Ovary (tissue), 10 donors: ENCODE measurements at places on chromosomes 6 and 20. TPM values are rescaled to one million over a fixed set of nuclear protein-coding genes. Genes with fewer than 3 reads are reported as not detected.

DNA sequence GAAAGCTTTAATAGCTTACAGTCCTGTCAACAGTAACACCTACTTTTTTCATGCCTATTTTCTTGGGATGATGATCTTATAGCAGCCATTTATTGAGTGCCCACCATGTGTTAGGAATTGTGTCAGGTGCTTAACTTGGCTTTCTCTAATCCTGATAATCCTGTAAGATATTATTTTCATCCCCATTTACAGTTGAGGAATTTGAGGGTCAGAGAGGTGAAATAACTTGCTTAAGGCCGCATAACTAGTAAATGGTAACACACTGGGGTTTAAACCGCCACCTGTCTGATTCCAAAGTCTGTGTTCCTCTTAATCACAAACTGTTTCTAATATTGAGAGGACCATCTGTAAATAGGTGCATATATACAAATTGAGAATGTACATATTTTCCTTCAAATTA lies 55.5 kb downstream of the NCOA3 start:
- H3K27me3 ChIP-seq, result no peaks in the 10 kb centered on the region
- no peak overlapping the region for H3K4me3 ChIP-seq
- H3K27ac ChIP-seq, result no peak overlapping the region
- DNase-seq, result no peak
- H3K36me3 ChIP-seq, result no peaks in the 10 kb centered on the region

DNA sequence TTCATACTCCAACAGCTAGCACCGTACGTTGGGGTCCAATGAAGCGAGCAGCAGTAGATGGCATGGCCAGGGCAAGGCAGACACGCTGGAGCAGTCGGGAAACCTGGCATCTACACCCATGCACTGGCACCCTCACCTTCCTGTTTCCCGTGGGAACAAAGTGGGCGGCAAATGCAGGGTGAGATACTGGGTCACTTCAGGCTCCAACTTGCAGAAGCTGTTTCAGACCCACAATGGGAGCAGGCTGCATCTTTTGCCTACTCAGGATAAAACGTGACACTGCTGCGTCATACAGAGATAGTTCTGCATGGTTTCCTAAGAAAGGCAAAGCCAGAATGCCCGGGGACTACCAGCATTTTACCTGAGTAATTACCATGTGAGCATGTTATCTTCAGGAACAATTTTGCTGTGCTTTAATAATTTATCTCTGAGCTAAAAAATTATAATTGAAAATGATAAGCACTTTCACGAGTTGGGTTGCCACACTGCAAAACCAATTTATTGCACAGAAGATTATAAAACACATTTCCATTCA lies 10.9 kb upstream of the CD93 start:
- no peaks in the 10 kb centered on the region for H3K27me3 ChIP-seq
- no peak overlapping the region for H3K27ac ChIP-seq
- DNase-seq, result no peak
- peaks cover 4% of the 10 kb centered on the region for H3K4me1 ChIP-seq
- no peaks in the 10 kb centered on the region for H3K36me3 ChIP-seq

The SLC17A1 gene
- not detected for total RNA-seq

The BPIFA1 gene
- not detected for total RNA-seq

DNA sequence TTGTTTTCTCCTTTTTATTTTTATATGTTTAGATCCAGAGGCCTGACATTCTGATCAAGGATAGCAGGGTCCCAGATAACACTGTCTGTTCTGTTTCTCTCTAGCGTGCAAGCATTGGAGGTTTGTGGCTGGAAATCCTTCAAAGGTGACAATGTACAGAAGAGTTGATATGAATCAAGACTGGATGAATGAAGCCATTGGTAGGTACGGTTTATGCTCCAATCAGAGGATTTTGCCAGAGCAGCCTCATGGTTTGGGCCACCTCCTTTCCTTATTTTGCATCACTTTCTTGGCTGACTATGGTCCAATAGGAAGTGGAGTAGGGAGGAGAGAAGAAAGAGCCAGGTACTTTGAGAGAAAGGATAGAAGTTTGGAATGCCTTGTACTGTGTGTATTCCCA lies 484.8 kb upstream of the JAG1 start:
- no peak for DNase-seq
- H3K27ac ChIP-seq, result no peak overlapping the region
- no peak overlapping the region for H3K4me3 ChIP-seq
- H3K27me3 ChIP-seq, result no peaks in the 10 kb centered on the region
- no peaks in the 10 kb centered on the region for H3K36me3 ChIP-seq

The TBXT gene
- total RNA-seq, result not detected

GRCh38 chr20:20690676-20691476 lies 21.6 kb downstream of the RALGAPA2 start:
- H3K4me3 ChIP-seq, result no peak overlapping the region
- H3K4me1 ChIP-seq, result peaks cover 4% of the 10 kb centered on the region
- no peak for DNase-seq
- no peaks in the 10 kb centered on the region for H3K27me3 ChIP-seq
- no peaks in the 10 kb centered on the region for H3K36me3 ChIP-seq
- no peak overlapping the region for H3K27ac ChIP-seq

DNA sequence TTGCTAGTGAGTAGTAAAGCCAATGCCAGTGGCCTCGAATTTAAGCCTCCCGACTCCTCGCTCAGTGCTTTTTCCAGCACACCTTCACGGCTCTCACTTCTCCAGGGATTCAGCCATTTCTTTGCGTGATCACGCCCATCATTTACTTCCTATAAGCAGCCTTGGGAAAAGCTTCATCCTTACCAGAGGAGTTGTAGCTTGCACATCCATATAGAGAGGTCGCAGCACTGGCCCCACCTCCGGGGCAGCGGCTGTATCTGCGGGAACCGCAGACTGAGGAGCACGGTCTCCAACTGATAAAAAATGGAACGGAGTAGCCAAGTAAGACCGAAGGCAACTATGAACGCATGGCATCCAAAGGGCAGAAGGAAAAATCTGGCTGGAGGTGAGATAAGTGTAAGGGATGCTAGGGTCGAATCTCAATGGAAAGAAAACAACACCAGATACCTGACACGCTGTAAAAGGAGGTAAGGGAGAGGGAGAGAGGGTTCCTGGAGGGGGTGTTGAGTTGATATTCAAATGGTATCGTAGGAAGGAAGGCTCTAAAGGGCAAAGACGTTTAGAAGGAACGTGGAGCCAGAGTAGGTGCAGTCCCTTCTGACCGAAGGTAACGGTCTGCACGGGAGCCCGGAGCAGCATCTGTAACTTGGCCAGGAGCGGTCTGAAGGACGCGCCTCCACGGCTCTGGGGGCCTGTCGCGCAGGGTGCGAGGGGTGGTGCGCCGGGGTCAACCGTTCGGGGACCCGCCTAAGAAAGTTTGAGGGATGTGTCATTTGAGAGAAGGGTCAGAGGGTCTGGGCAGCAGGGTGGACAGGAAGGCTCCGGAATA lies 640 bp downstream of the NFS1 start:
- peak overlapping the region; percentile 65 for H3K27ac ChIP-seq
- peaks cover 7% of the 10 kb centered on the region for H3K4me1 ChIP-seq
- H3K4me3 ChIP-seq, result peak overlapping the region; percentile 67
- no peak for DNase-seq
- no peaks in the 10 kb centered on the region for H3K36me3 ChIP-seq

The RAET1L gene
- not detected for total RNA-seq

DNA sequence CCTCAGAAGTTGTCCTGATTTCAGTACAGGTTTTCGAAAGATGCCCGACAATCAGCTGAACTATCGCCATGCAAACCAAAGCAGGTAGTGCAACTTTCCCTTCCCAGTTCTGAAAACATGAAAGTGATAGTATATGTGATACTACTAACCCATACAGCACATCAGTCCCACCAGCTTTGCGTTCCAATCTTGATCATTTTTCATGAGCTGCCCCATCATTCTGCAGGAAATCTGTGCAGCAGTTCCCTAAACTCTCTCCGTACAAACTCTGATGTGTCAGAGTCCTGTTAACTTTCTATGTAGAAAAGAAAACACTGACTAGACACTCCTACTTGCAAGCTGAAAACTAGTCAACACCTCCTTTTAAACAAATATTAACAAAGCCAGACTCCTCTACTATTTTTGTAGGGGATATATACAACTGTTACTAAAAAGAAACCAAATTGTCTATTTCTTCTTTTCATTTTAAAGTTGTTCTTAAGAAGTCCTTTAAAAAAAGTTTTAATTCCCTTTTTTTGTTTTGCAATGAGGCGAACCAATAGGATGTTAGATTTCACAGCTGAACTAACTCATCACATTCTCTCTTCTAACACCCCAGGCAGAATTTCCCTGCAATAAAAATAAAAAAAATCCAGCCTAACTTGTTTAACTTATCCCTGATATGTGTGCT lies 99.6 kb upstream of the DST start:
- peaks cover 1% of the 10 kb centered on the region for H3K4me1 ChIP-seq
- H3K36me3 ChIP-seq, result no peaks in the 10 kb centered on the region
- H3K4me3 ChIP-seq, result peak overlapping the region; percentile 14
- no peak overlapping the region for H3K27ac ChIP-seq
- no peaks in the 10 kb centered on the region for H3K27me3 ChIP-seq

GRCh38 chr6:37809197-37809543 lies 10.4 kb upstream of the ZFAND3 start:
- H3K36me3 ChIP-seq, result no peaks in the 10 kb centered on the region
- H3K27me3 ChIP-seq, result no peaks in the 10 kb centered on the region
- H3K27ac ChIP-seq, result no peak overlapping the region
- H3K4me3 ChIP-seq, result no peak overlapping the region
- DNase-seq, result peak; percentile 79
- peaks cover 4% of the 10 kb centered on the region for H3K4me1 ChIP-seq

GRCh38 chr20:2599288-2600006 lies 53.0 kb upstream of the NOP56 start:
- DNase-seq, result no peak
- H3K36me3 ChIP-seq, result no peaks in the 10 kb centered on the region
- no peaks in the 10 kb centered on the region for H3K27me3 ChIP-seq
- H3K27ac ChIP-seq, result no peak overlapping the region

DNA sequence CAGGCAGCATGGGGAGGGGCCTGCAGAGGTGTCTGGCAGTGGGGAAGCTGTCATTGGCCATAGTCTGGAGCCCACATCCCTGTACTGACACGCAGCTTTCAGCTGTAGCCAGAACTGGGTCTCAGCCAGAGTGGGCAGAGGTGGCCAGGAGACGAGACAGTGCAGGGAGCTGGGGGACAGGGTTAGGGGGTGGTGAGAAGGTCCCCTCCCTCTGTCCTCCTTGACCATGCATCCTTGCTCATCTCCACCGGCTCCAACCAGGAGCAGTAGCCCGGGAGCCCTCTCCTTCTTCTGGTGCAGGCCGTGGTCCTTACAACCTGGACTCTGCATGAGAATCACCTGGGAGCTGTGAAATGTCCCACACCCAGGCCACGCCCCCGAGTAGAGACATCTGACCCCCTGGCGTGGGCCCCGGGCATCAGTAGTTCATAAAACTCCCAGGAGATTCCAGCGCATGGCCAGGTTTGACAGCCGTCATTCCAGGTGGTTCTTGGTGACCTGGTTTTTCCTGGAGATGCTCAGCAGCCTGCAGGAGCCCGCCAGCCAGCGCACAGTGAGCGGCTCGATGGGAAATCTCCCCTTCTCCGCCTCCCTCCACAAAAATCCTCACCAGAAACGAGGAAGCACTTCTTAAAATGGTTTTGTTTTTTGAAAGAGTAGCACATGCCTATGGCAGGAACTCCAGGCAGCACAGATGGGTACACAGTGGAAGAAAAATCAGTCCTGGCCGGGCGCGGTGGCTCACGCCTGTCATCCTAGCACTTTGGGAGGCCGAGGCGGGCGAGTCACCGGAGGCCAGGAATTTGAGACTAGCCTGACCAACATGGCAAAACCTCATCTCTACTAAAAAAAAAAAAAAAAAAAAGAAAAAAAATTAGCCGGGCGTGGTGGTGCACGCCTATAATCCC lies 56.2 kb downstream of the ADNP start:
- no peaks in the 10 kb centered on the region for H3K27me3 ChIP-seq
- no peak for DNase-seq
- no peak overlapping the region for H3K4me3 ChIP-seq
- H3K36me3 ChIP-seq, result no peaks in the 10 kb centered on the region
- H3K4me1 ChIP-seq, result peaks cover 6% of the 10 kb centered on the region
- H3K27ac ChIP-seq, result no peak overlapping the region

The CRIP3 gene
- total RNA-seq, result 1.6 TPM

The IL17F gene
- not detected for total RNA-seq

GRCh38 chr6:115863211-115863610 lies 197.5 kb downstream of the FRK start:
- no peak for DNase-seq
- H3K27me3 ChIP-seq, result no peaks in the 10 kb centered on the region
- no peak overlapping the region for H3K27ac ChIP-seq
- H3K36me3 ChIP-seq, result no peaks in the 10 kb centered on the region
